Stimulated activated CD8-positive, alpha-beta memory T cell treated with anti-CD3 and anti-CD28 coated beads, Interleukin-7, amount 100 ng/mL, for 1 hour (primary cell): ENCODE measurements at places on chromosomes 2 and 18.

- DNase-seq: no peak
Observed at GRCh38 chr2:226756131-226756530, 43.5 kb downstream of the IRS1 start.

DNA sequence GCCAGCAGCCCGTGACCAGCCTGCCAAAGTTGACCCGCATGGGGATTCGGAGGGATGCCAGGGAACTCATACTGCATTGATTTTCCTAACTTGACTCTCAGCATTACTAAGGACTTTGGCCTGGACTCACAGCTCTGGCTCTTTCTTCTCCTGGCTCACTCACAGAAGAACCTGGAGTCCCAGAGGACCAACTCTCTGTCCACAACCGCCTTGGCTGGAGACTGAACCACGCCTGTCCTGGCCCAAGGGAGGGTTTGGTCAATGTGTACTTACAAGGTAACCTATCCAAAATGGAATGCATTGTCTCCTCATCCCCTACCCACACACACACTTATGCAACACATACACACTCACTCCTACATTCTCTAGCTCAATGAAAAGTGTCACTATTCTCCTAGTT is 135.6 kb upstream of the KLHL29 start:
- DNase-seq: no peak

GRCh38 chr2:207185372-207185771 is 19.6 kb upstream of the KLF7 start:
- no peak for DNase-seq

DNA sequence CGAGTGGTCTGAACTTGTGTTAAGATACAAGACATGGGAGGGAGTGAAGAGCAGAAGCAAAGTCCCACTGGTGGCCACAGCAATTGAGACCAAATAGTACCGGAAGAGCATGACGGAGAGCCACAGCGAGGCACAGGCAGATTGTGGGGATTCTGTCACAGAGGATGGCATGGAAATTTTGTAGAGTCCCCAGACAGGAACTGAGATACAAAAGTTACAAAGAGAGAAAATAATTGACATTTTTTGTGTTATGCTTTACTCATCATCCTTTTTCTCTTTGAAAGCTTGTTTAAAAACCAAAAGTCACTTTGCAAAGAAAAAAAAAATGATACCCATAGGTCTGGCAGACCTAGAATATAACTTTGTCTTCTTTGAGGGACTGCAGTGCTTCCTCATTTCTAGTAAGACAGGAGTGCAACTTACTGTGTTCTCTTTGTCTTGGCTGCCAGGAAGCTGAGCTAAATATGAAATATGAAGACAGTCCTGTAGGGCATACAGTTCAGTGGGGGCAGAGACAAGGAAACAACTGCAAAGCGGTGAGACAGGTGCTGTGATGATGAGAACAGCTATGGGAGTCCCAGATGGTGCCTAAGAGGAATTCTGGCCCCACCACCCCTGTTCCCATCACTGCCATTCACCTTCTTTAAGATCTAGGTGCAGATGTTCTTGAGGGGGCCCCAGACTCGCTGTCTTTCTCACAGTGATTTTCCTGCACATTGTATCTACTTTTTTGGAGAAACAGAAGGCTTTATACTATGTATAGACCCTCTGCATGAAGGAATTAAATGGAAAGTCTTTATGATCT is 5.2 kb downstream of the ARHGAP25 start:
- no peak for DNase-seq

GRCh38 chr2:208266553-208266893 is 468 bp downstream of the PIKFYVE start:
- DNase-seq: no peak

GRCh38 chr2:23867449-23867848 is 59.5 kb downstream of the ATAD2B start:
- no peak for DNase-seq

GRCh38 chr2:2848621-2849333 is 517.7 kb upstream of the MYT1L start:
- no peak for DNase-seq

- DNase-seq: no peak
Observed at GRCh38 chr2:241074065-241074818, 27.8 kb downstream of the MTERF4 start.

DNA sequence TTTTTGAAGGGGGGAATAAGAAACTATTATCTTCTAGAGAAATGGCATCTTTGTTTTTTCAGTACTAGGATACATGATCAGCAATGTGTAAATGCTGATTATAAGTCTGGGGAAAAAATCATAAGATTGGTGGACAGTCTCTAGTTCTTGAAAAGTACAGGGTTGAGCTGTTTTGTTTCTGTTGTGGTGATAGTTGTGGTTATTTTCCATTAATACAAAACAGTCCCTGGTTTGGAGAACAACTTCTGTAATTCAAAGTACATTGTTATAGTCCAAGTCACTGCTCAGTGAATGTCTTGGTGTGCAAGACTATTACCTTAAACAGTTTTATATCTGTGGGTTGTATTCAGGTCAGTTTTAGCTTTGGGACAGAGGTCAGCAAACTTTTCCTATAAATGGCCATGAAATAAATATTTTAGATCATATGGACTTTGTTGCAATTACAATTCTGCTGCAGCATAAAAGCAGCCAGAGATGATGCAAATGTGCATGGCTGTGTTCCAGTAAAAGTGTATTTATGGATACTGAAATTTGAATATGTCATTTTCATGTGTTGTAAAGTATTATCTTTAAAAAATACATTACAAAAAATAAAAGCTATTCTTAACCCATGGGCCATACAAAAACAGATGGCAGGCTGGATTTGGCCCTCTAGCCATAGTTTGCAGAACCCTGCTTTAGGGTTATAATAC is 111.0 kb downstream of the CERS6 start:
- DNase-seq: no peak

GRCh38 chr2:240305369-240305962 is 130.0 kb upstream of the GPC1 start:
- DNase-seq: no peak

DNA sequence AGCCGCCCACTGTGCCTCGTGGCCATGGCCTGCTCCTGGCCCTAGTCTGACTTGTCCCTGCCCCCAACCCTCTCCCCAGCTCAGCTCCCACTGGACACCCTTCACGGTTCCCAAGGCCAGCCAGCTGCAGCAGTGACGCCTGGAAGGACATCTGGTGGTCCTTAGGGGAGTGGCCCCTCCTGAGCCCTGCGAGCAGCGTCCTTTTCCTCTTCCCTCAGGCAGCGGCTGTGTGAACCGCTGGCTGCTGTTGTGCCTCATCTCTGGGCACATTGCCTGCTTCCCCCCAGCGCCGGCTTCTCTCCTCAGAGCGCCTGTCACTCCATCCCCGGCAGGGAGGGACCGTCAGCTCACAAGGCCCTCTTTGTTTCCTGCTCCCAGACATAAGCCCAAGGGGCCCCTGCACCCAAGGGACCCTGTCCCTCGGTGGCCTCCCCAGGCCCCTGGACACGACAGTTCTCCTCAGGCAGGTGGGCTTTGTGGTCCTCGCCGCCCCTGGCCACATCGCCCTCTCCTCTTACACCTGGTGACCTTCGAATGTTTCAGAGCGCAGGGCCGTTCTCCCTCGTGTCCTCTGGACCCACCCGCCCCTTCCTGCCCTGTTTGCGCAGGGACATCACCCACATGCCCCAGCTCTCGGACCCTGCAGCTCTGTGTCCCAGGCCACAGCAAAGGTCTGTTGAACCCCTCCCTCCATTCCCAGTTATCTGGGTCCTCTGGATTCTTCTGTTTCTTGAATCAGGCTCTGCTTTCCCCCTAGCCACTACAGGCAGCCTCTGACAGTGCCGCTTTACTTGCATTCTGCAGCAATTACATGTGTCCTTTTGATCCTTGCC is 35.8 kb downstream of the ANO7 start:
- DNase-seq: no peak

DNA sequence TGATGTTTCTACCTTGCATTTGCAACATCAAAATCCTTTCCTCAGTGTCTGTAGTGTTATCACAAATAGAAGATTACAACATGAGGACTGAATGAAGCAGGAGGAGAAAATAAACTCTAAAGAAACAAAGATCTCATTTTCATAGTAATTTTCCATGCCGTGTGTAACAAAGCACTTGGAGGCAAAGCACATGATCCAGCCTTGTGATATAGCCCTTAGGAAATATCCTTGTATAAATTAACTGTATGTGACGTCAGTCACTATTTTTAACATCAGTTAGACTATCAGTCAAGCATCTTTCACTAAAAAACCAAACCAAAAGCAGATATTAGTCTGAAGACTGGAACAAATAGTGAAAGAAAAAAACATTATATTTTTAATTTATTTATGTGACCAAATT is 492.1 kb upstream of the CNTNAP5 start:
- DNase-seq: no peak

DNA sequence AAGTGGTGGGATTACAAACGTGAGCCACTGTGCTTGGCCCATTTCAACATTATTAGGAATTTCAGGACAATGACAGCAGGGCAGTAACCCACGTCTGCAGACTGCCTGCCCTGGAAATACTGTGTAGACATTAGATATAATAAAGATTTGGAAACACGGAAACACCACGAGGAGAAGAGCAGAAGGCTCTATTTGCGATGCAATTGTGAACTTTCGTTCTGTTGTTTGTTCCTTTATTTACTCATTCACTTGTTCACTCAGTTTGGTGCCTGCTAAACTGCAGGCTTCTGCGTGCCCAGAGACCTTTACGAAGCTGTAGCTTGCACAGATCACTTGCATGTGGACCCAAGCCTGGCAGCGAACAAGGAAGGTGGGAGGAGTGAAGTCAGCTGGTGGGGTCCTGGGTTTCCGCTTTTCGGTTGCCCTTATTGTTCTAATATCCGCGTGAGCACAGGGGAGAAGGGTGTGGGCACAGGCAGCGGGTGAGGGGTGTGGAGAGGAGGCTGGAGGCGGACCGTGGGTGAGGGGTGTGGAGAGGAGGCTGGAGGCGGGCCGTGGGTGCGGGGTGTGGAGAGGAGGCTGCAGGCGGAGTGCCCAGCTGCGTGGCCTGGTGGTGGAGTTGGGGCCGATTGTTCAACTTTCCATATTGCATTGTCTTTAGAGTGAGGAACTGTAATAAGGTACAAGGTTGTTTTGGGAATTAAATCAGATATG is 3.4 kb downstream of the COLEC11 start:
- no peak for DNase-seq

GRCh38 chr2:160289831-160290230 is 89.8 kb upstream of the ITGB6 start:
- no peak for DNase-seq

DNA sequence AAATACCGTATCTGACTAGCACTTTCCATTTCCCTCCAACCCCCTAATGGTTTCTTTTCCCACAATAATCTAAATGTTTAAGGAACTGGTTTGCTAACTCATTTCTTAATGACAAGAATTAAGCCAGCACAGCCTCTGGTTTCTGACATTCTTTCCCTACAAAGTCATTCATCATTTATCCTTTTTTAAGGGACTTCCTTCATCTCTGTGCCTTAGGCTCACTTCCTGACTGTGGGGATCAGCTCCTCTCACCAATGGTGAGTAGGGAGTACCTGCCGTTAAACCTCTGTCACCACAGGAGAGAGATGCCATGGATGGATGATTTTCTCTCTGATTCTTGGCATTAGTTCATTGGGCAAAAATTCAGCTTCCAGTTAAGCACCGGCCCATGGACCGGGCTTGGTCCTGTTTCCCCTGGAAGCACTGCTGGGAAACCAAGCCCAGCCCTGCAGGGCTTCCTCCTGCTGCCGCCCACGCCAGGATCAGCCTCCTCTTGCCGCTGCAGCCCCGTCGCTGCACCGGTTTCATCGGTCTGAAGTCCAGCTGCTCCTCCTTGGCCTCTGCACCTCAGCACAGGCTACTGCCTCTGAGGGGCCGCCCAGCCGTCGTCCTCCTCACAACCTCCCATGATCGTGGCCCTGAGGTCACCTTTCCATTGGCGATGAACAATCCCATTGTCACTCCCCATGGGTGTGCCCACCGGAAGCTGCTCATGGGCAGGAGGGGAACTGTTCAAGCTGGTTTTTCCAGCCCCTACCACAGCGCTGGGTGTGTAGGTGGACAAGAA is 64.0 kb upstream of the ZNF516 start:
- DNase-seq: no peak

- DNase-seq: no peak
Observed at GRCh38 chr2:194826241-194826640, 830.8 kb upstream of the SLC39A10 start.

DNA sequence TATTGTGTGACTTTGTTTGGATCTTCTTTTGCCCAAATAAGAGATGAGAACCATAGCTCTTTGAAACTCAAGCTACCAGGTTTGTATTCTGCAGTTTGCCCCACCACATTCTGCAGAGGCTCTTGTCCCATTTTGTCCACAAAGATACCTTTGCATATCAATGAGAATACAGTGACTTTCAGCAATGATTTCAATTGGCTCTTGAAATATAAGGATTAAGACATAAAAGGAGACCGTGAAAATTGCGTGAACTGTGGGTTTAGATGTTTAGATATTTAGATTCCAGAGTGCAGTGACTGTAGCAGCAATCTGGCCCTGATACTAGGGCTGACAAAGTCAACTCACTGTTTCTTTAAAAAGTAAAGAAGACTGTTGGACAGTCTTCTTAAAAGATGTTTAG is 146.6 kb upstream of the SP5 start:
- no peak for DNase-seq

- DNase-seq: no peak
Observed at GRCh38 chr18:79597831-79598632, 81.6 kb upstream of the CTDP1 start.

- no peak for DNase-seq
Observed at GRCh38 chr18:35641916-35642315, 60.4 kb downstream of the GALNT1 start.

GRCh38 chr2:174781996-174782395 is 17.7 kb upstream of the CHRNA1 start:
- no peak for DNase-seq

- DNase-seq: no peak
Observed at GRCh38 chr18:3720818-3721545, 271.0 kb downstream of the TGIF1 start.

GRCh38 chr2:43218702-43219382 is 7.6 kb downstream of the ZFP36L2 start:
- DNase-seq: peak; percentile 45

GRCh38 chr2:205766779-205767359 is 84.6 kb downstream of the NRP2 start:
- DNase-seq: peak; percentile 4

GRCh38 chr2:168137510-168138180 is 109.8 kb downstream of the STK39 start:
- no peak for DNase-seq

- DNase-seq: no peak
Observed at GRCh38 chr2:70663411-70663810, 104.6 kb downstream of the ADD2 start.

- no peak for DNase-seq
Observed at GRCh38 chr2:197300139-197300538, 10.4 kb downstream of the ANKRD44 start.

DNA sequence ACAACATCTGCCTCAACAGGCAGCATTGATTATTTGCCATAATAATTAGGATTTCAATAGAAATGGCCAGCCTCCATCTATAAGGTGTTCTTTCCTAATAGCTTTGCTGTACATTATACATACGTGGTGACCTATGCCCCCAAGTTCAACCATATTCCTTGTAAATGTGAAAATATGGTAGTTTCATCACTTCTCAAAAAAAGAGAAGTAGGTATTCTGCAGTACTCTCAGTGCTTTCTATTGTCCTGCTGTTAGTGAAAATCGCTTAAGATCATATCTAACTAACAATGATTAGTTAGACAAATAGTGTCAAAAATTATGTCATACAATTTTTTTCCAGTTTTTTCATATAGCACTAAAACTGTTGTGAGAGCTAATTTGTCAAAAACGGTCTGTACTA is 79.6 kb downstream of the SLC4A10 start:
- no peak for DNase-seq
